Renal cortex interstitium (tissue), 15 donors: ENCODE measurements at places on chromosomes 2 and 18.

DNA sequence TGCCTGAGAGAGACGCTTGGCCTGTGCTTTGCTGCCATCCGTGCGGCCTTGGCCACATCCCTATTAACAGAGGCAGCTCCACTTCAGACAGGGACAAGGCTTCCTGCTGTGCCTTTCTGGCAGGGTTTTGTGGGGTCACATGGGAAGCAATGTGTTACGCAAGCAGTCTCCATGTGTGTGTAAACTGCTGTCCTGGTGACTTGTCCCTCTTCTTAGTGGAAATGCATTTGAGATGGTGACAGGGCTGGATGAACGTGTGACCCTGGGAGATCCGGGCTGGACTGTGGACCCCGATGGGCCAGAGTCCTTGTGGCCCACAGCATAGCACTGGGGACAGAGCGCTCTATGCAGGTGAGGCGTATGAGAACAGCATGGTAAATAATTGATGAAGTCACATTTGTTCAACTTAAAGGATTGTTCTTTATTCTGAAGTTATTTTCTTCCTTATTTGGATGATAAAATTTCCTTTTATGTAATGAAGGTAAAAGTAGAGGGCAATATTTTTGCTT is 23.2 kb downstream of the ASB1 start:
- no peak for DNase-seq

DNA sequence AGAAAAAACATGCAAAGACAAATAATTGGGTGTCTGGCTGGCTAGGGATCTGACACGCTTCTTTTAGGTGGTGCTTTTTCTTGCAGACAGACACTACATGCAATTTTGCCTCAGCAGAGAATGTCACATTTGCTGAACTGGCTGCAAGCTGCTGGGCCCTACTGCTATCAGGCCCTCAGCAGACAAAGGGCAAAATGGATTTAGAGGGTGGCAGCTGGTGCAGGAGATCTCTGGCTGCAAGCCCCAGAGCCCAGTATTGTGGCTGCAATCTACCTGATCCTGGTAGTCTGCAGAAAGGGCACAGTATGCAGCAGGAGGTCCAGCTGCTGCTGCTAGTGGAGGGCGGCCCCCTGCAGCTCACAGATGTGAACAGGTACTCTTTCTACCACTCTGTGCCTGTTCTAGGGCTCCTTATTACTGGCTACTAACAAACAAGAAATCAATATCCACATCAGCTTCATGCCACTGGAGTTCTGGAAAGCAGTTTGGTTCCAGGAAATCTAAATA is 796.7 kb upstream of the CELF4 start:
- DNase-seq = no peak

DNA sequence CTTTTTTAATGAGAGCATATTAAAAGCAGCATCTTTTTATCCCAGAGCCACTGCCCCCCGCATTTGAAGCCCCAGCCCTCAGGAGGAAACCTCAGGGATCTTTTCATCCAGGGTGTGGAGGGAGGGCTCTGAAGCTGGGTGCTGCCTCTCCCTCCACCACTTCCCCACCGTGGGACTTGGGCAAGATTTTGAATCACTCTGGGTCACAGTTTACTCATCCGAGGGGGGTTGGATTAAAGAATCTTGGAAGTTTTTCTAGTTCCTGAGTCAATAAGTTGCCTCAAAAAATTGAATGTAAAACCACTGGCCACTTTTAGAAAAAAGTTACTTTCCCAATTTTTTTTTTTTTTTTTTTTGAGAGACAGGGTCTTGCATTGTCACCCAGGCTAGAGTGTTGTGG is 62.0 kb upstream of the ANKRD44 start:
- DNase-seq = no peak

DNA sequence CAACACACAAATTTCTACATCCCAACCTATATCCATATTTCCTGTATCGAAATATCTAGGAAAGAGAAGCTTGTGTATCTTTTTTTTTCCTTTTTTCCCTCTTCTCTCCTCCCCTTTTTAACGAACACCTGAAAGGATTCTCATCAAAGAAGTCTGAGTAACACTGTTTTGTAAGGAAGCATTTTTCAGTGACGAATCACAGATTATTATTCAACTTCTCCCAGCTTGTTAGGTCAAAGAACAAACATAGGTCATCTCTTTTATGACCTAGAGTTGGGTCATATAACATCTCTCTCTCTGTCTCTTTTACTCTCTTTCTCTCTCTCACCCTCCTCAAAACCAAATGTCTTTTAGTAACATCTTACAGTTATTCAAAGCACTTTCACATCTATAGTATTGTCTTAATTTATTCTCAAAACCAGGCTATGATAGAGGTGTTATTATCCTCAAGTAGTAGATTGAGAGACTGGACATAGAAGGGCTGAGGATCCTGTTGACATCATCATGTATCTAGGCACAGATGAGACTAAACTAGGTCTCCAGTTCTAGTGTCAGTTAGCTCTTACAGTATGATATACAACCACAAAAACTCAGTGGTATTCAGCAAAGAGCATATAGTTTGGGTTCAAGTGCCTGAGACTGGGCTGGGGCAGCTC is 80.1 kb upstream of the SPOPL start:
- no peak for DNase-seq
